Heart right ventricle (tissue), 16 donors: ENCODE measurements at places on chromosomes 6 and 20. TPM values are rescaled to one million over a fixed set of nuclear protein-coding genes. Genes with fewer than 3 reads are reported as not detected.

Gene PRSS16
- total RNA-seq, result not detected

Gene HLA-DMB
- 79.8 TPM for total RNA-seq

Gene IYD
- not detected for total RNA-seq

Gene PM20D2
- 12.8 TPM for total RNA-seq

Gene PTPRT
- total RNA-seq, result 0.10 TPM

Gene OGFR
- 14.2 TPM for total RNA-seq

Gene SLC32A1
- not detected for total RNA-seq

Gene KIF25
- not detected for total RNA-seq

Gene JAG1
- total RNA-seq, result 30.0 TPM

Gene OTOR
- total RNA-seq, result not detected

Gene BCAS4
- 1.9 TPM for total RNA-seq

Gene SLC22A1
- total RNA-seq, result 0.29 TPM

Gene RIMS4
- 0.24 TPM for total RNA-seq

Gene PRL
- total RNA-seq, result not detected

Gene ESR1
- 1.7 TPM for total RNA-seq

Gene GRM1
- total RNA-seq, result 4.6 TPM

Gene TRIM10
- total RNA-seq, result not detected

Gene LY6G6F
- not detected for total RNA-seq

Gene CDC5L
- total RNA-seq, result 22.6 TPM

Gene HRH3
- total RNA-seq, result not detected

Gene RAET1L
- total RNA-seq, result not detected

Gene VGLL2
- not detected for total RNA-seq

Gene ANGPT4
- total RNA-seq, result not detected

Gene TBXT
- total RNA-seq, result not detected

Gene EPHA7
- total RNA-seq, result 9.1 TPM

Gene BANF2
- total RNA-seq, result not detected

Gene C6orf141
- not detected for total RNA-seq

Gene GPSM3
- total RNA-seq, result 28.0 TPM

Gene SLCO4A1
- total RNA-seq, result 1.5 TPM

Gene NOL7
- total RNA-seq, result 44.4 TPM

Gene ZNF334
- total RNA-seq, result 1.6 TPM

Gene PLN
- 1,920 TPM for total RNA-seq

Gene CCN2
- total RNA-seq, result 58.4 TPM

Gene HBS1L
- 92.7 TPM for total RNA-seq

Gene SLC12A5
- total RNA-seq, result 1.3 TPM

Gene CD24
- not detected for total RNA-seq

Gene OR2B6
- not detected for total RNA-seq

Gene DUSP15
- 6.0 TPM for total RNA-seq

Gene COL11A2
- total RNA-seq, result 0.62 TPM

Gene TMC2
- total RNA-seq, result not detected

Gene NINL
- total RNA-seq, result 3.7 TPM

Gene FAM209B
- 0.34 TPM for total RNA-seq

Gene NRSN2
- total RNA-seq, result 12.7 TPM

Gene KCNG1
- total RNA-seq, result 0.15 TPM

Gene SLC17A9
- 0.57 TPM for total RNA-seq

Gene PHACTR1
- total RNA-seq, result 106 TPM

Gene RAET1E
- total RNA-seq, result 0.66 TPM

Gene OPRL1
- total RNA-seq, result 0.71 TPM

Gene IRF4
- 0.74 TPM for total RNA-seq
